ENCODE measurements at places on chromosomes 12 and 14. TPM values are rescaled to one million over a fixed set of nuclear protein-coding genes. Genes with fewer than 3 reads are reported as not detected.

DNA sequence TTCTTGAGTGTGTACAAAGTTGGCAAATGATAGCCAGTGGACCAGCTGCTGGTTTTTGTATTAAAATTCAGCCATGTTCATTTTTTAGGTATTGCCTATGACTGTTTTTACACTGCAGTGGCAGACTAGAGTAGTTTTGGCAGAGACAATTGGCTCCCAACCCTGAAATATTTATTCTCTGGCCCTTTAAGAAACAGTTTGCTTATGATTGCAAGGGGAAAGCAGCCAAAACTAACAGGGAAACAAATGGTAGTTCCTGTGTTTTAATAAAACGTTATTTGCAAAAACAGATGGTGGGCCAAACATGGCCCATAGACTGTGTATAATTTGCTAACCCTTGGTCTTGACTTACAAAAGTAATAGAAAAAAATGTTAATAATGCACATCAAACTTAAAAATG is 110.2 kb downstream of the ALX1 start:
- H3K27me3 ChIP-seq: no peaks in the 10 kb centered on the region
- DNase-seq: no peak
- no peak overlapping the region for H3K4me3 ChIP-seq
- H3K36me3 ChIP-seq: no peaks in the 10 kb centered on the region
- no peak overlapping the region for H3K27ac ChIP-seq

- DNase-seq: no peak
- H3K27ac ChIP-seq: no peak overlapping the region
- H3K4me1 ChIP-seq: no peaks in the 10 kb centered on the region
- no peak overlapping the region for H3K4me3 ChIP-seq
- no peaks in the 10 kb centered on the region for H3K36me3 ChIP-seq
These were observed 65.3 kb upstream of the TMEM233 start for GRCh38 chr12:119528241-119528640.

DNA sequence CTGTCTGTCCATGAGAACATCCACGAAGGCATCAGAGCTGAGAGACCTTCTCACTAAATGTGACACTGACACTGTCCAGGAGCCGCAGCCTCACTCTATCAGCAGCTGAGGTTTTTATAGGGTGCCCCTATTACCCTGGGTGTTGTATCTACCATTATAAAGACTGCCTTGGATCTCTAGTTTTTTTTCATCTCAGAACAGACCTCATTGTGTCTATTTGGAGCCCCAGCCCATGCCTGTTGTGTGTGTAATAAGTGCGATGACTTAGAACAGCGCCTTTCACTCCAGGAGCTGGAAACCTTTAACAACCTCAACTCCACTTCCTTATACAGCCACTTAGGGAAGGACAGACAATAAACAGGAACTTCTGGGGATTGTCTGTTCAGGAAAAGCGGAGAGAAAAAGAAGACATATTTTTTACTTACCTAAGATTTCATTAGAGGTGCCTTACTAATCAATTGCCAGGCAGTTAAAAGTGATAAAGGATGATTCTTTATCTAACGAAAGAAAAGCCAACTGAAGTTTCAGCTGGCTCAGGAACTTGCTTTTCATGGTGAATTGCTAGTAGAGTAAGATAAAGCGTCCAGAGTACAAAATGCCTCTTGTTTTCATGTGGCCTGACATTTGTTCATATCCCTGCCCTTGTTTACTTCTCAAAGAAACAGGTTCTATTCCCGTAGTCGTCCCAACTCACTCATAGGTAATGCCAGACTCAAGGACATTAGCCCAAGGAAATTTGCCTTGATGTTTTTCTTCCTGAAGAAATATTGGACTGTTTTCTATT is 420.6 kb downstream of the RAD51B start:
- H3K4me3 ChIP-seq: no peak overlapping the region
- no peaks in the 10 kb centered on the region for H3K27me3 ChIP-seq
- no peaks in the 10 kb centered on the region for H3K4me1 ChIP-seq
- no peaks in the 10 kb centered on the region for H3K36me3 ChIP-seq

GRCh38 chr12:50533971-50534370 is 29.2 kb downstream of the DIP2B start:
- H3K27ac ChIP-seq: no peak overlapping the region
- peak; percentile 45 for DNase-seq
- H3K4me1 ChIP-seq: peaks cover 11% of the 10 kb centered on the region
- H3K4me3 ChIP-seq: no peak overlapping the region

DNA sequence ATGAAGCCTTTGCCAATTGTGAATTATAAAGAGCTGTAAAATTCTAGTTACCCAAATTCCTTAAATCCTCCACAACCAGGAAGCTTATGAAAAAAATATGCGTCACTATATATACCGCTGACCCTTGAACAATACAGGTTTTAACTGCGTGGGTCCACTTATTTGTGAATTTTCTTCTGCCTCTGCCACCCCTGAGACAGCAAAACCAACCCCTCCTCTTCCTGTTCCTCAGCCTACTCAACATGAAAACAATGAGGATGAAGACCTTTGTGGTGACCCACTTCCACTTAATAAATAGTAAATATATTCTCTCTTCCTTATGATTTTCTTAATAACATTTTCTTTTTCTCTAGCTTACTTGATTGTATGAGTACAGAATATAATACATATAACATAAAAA is 42.2 kb downstream of the CMKLR1 start:
- no peak overlapping the region for H3K27ac ChIP-seq
- no peak for DNase-seq
- no peak overlapping the region for H3K4me3 ChIP-seq
- no peaks in the 10 kb centered on the region for H3K4me1 ChIP-seq
- H3K36me3 ChIP-seq: no peaks in the 10 kb centered on the region

DNA sequence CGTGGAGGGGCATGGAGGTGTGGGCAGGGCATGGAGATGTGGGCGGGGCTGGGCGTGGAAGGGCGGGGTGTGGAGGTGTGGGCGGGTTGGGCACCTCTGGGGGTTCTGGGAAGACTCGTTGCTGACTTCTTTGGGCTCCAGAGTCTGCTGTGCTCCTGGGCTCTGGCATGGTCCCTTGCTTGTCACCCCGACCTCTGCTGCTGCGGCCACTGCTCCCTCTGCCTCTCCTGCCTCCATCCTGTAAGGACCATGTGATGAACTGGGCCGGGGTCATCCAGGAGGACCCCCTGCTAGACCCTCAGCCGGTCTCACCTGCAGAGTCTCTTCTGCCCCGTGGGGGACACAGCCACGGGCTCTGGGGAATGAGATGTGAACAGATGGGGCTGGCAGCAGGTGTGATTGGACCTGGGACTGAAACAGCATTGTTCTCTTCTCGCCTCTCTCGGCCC is 15.3 kb downstream of the NOC4L start:
- H3K4me3 ChIP-seq: no peak overlapping the region
- H3K36me3 ChIP-seq: peaks cover 10% of the 10 kb centered on the region
- no peaks in the 10 kb centered on the region for H3K27me3 ChIP-seq
- H3K4me1 ChIP-seq: peaks cover 9% of the 10 kb centered on the region
- DNase-seq: no peak

DNA sequence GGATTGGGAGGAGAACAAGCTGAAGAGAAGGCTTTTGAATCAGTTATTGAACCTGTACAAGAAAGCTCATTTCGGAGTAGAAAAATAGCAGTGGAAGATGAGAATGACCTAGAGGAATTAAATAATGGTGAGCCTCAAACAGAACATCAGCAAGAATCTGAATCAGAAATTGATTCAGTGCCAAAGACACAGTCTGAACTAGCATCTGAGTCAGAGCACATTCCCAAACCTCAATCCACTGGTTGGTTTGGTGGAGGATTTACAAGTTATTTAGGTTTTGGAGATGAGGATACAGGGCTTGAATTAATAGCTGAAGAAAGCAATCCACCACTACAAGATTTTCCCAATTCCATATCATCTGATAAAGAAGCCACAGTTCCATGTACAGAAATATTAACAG is 13.5 kb downstream of the MIA2 start:
- no peaks in the 10 kb centered on the region for H3K27me3 ChIP-seq
- H3K27ac ChIP-seq: no peak overlapping the region
- peak; percentile 92 for DNase-seq
- no peaks in the 10 kb centered on the region for H3K36me3 ChIP-seq
- H3K4me1 ChIP-seq: peaks cover 2% of the 10 kb centered on the region

DNA sequence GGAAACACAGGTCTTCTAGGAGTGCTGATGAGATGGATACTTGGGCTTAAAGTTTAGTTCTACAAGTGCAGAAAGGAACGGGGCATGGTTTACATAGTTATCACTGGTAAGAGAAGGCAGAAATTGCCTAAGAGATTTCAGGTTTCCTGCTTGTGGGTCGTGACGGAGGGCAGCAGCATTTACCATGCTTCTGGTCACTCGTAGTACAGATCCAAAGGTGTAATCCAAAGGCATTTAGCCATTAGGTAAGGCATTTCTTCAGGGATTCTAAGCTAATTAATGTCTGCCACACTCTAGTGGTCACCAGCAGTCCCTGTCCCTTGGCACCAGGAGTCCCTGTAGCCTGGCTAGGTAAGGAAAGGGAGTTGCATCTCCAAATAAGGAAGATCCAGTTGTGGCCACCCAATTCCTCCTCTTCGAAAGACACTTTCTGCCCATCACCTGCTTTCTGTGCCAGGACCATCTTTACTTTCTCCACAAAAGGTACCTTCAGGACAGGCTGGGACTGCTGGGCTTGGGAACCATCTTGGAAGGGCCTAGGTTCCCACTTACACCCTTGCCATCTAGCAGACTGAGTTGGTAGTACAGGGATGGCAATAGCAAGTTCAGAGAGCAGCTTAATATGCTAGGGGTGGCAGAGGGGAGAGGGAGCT is 1.5 kb downstream of the GSTZ1 start:
- H3K27ac ChIP-seq: no peak overlapping the region
- H3K4me1 ChIP-seq: no peaks in the 10 kb centered on the region
- peak overlapping the region; percentile 99 for H3K4me3 ChIP-seq

DNA sequence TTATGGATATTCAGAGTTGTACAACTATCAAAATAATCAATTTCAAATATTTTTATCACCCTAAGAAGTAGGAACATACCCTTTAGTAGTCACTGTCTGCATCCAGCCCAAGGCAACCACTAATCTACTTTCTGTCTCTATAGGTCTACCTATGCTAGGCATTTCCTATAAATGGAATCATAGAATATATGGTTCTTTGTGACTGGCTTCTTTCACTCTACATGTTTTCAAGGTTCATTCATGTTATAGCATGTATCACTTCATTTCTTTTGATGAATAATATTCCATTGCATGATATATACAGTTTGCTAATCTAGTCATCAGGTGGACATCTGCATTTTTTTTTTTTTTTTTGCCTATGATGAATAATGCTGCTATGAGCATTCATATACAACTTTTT is 112.4 kb downstream of the PPP1R12A start:
- H3K36me3 ChIP-seq: peaks cover 1% of the 10 kb centered on the region
- H3K4me3 ChIP-seq: no peak overlapping the region
- DNase-seq: no peak
- no peaks in the 10 kb centered on the region for H3K4me1 ChIP-seq
- H3K27ac ChIP-seq: no peak overlapping the region
- no peaks in the 10 kb centered on the region for H3K27me3 ChIP-seq

DNA sequence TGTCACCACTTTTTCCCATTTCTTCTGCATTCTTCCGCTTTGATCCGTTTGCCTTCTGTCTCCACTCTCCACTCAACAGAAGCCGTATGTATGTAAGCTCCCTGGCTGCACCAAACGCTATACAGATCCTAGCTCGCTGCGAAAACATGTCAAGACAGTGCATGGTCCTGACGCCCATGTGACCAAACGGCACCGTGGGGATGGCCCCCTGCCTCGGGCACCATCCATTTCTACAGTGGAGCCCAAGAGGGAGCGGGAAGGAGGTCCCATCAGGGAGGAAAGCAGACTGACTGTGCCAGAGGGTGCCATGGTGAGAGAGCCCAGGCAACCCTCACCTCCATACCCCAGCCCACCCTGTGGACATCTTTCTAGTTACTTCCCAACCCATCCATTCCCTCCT is 8.3 kb downstream of the GLI1 start:
- no peak for DNase-seq
- no peak overlapping the region for H3K4me3 ChIP-seq
- H3K36me3 ChIP-seq: no peaks in the 10 kb centered on the region
- H3K27ac ChIP-seq: no peak overlapping the region
- no peaks in the 10 kb centered on the region for H3K4me1 ChIP-seq

DNA sequence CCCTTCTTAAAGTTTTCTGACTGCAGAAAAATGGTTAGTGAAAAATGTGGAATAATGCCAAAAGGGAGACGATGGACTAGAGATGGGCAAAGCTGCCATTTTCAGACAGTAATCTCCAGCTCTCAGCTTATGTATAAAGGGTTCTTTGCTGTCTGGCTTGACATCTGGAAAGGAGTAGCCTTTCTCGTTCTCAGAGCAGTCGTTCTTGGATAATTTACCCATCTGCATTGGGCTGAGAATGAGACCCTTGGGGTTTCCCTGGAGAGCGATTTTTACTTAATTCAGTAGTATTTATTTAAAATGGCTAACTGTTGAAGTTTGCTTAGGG is 1.2 kb downstream of the NUDT4 start:
- peak overlapping the region; percentile 78 for H3K27ac ChIP-seq
- H3K4me1 ChIP-seq: peaks cover 4% of the 10 kb centered on the region
- H3K36me3 ChIP-seq: no peaks in the 10 kb centered on the region
- DNase-seq: no peak

GRCh38 chr14:93245764-93246420 is 38.8 kb downstream of the UBR7 start:
- no peaks in the 10 kb centered on the region for H3K4me1 ChIP-seq
- no peaks in the 10 kb centered on the region for H3K27me3 ChIP-seq
- no peak overlapping the region for H3K27ac ChIP-seq
- peaks cover 6% of the 10 kb centered on the region for H3K36me3 ChIP-seq
- H3K4me3 ChIP-seq: no peak overlapping the region
- peak; percentile 19 for DNase-seq

GRCh38 chr14:74608959-74609611 is 3.0 kb downstream of the LTBP2 start:
- H3K4me3 ChIP-seq: no peak overlapping the region
- H3K4me1 ChIP-seq: peaks cover 33% of the 10 kb centered on the region
- peak; percentile 91 for DNase-seq
- peaks cover 2% of the 10 kb centered on the region for H3K36me3 ChIP-seq
- no peaks in the 10 kb centered on the region for H3K27me3 ChIP-seq
- peak overlapping the region; percentile 8 for H3K27ac ChIP-seq

GRCh38 chr12:65838330-65838976 is 14.2 kb downstream of the HMGA2 start:
- no peak overlapping the region for H3K4me3 ChIP-seq
- H3K27ac ChIP-seq: no peak overlapping the region
- H3K4me1 ChIP-seq: no peaks in the 10 kb centered on the region
- H3K27me3 ChIP-seq: no peaks in the 10 kb centered on the region

Gene ANKRD33
- total RNA-seq: under 0.01 TPM

Gene SLC2A13
- 10.2 TPM for total RNA-seq

Gene LBHD2
- not detected for total RNA-seq

Gene CACNA2D4
- total RNA-seq: 0.99 TPM

Gene C1QL4
- total RNA-seq: 0.17 TPM

Gene IGF1
- 1.3 TPM for total RNA-seq

Gene CLEC4E
- total RNA-seq: not detected

Gene BATF
- 0.51 TPM for total RNA-seq

Gene PRR4
- total RNA-seq: 0.77 TPM

Data from fibroblast of lung (primary cell).